ENCODE measurements at places on chromosomes 2 and 18. TPM values are rescaled to one million over a fixed set of nuclear protein-coding genes. Genes with fewer than 3 reads are reported as not detected.
A peak's percentile ranks its signal among the peaks of the same experiment; 100 is the strongest.

The SLC23A3 gene
- 1.8 TPM for total RNA-seq

DNA sequence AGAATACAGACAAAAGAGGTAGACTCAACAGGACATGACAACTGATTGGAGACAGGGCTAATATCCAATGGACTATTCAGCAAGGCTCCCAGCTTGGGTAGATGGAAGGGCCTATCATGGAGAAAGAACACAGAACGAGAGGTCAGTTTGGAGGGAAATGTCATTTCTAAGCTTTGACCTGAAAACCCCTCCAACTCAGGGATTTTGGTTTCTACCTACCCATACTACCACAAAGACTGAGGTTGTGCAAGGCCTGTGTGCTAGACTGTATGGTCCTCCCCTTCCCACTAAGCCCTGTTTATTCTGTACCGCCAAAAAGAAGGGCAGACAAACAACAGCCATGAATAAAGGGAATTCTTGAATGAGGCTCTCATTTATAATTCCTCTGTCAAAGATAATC, 288.9 kb downstream of the ZNF385B start:
- no peak overlapping the region for H3K27ac ChIP-seq
- H3K27me3 ChIP-seq, result no peaks in the 10 kb centered on the region
- no peaks in the 10 kb centered on the region for H3K4me1 ChIP-seq

GRCh38 chr2:239035361-239035814, 187.5 kb downstream of the TWIST2 start:
- no peaks in the 10 kb centered on the region for H3K27me3 ChIP-seq
- H3K27ac ChIP-seq, result no peak overlapping the region
- DNase-seq, result no peak
- H3K4me1 ChIP-seq, result no peaks in the 10 kb centered on the region

The GALNT13 gene
- 4.1 TPM for total RNA-seq

- peaks cover 25% of the 10 kb centered on the region for H3K4me1 ChIP-seq
- no peaks in the 10 kb centered on the region for H3K27me3 ChIP-seq
- peak; percentile 58 for DNase-seq
- H3K4me3 ChIP-seq, result no peak overlapping the region
- H3K36me3 ChIP-seq, result no peaks in the 10 kb centered on the region
Observed at GRCh38 chr2:85273738-85274731, 53.8 kb downstream of the TGOLN2 start.

- no peak for DNase-seq
- H3K27me3 ChIP-seq, result no peaks in the 10 kb centered on the region
- no peaks in the 10 kb centered on the region for H3K36me3 ChIP-seq
- H3K27ac ChIP-seq, result no peak overlapping the region
Observed at GRCh38 chr2:41737888-41738287, 309.9 kb upstream of the PKDCC start.

GRCh38 chr18:23972453-23972852, 42.1 kb upstream of the TTC39C start:
- H3K27me3 ChIP-seq, result no peaks in the 10 kb centered on the region
- no peaks in the 10 kb centered on the region for H3K36me3 ChIP-seq
- peak overlapping the region; percentile 53 for H3K27ac ChIP-seq
- no peaks in the 10 kb centered on the region for H3K4me1 ChIP-seq
- no peak overlapping the region for H3K4me3 ChIP-seq
- DNase-seq, result no peak

- H3K27ac ChIP-seq, result no peak overlapping the region
- DNase-seq, result no peak
- no peak overlapping the region for H3K4me3 ChIP-seq
- H3K27me3 ChIP-seq, result no peaks in the 10 kb centered on the region
- H3K36me3 ChIP-seq, result no peaks in the 10 kb centered on the region
- no peaks in the 10 kb centered on the region for H3K4me1 ChIP-seq
Observed at GRCh38 chr2:236503583-236503982, 66.0 kb upstream of the ACKR3 start.

GRCh38 chr18:48818329-48819254, 132.2 kb downstream of the SMAD7 start:
- DNase-seq, result peak; percentile 2
- no peaks in the 10 kb centered on the region for H3K27me3 ChIP-seq
- no peaks in the 10 kb centered on the region for H3K4me1 ChIP-seq
- no peak overlapping the region for H3K27ac ChIP-seq
- no peaks in the 10 kb centered on the region for H3K36me3 ChIP-seq

DNA sequence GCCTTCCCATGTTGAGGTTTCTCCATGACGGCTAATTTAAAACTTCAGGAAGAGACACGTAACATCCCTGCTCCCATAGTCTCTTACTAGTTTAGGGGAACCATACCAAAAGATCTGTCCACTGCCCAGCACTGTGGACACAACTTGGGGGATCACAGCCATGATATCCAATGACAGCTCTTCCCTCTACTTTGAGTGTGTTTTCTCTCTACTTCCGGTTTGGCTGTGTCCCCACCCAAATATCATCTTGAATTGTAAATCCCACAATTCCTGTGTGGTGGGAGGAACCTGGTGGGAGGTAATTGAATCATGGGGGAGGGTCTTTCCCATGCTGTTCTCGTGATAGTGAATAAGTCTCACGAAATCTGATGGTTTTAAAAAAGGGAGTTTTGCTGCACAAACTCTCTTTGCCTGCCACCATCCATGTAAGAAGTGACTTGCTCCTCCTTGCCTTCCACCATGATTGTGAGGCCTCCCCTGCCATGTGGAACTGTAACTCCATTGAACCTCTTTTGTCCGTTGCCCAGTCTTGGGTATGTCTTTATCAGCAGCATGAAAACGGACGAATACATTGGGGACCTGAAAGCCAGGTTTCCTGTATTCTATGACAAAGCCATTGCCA, 1.6 kb upstream of the MGAT4A start:
- H3K4me3 ChIP-seq, result no peak overlapping the region
- no peaks in the 10 kb centered on the region for H3K27me3 ChIP-seq

DNA sequence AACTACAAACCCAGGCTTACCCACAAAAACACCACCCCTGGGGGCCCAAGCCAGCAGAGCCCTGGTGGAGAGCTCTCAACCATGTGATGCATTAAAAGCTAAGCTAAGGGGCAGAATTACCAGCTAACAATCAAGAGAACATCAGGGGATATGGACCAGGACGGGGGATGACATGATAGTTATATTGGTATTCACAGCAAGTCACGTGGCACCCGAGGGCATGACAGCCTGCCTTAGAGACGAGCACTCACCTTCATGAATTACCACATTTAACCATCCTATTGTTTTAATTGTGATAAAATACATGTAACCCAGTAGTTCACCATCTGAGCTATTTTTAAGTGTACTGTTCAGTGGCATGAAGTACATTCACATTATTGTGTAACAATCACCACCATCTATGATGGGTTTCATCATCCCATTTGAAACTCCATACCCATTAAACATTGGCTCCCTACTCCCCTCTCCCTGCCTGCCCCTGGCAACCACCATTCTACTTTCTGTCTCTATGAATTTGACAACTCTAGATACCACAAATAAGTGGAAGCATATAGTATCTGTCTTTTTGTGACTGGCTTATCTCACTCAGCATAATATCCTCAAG, 245.6 kb downstream of the ANAPC1 start:
- DNase-seq, result no peak
- peaks cover 5% of the 10 kb centered on the region for H3K27me3 ChIP-seq
- H3K27ac ChIP-seq, result no peak overlapping the region
- H3K4me3 ChIP-seq, result no peak overlapping the region

GRCh38 chr2:165369131-165369897, 100.2 kb upstream of the CSRNP3 start:
- no peaks in the 10 kb centered on the region for H3K4me1 ChIP-seq
- no peaks in the 10 kb centered on the region for H3K36me3 ChIP-seq
- H3K27ac ChIP-seq, result no peak overlapping the region
- H3K4me3 ChIP-seq, result no peak overlapping the region
- H3K27me3 ChIP-seq, result no peaks in the 10 kb centered on the region
- DNase-seq, result no peak

The SCYGR4 gene
- total RNA-seq, result not detected

GRCh38 chr2:187316040-187316439, 132.0 kb downstream of the CALCRL start:
- H3K4me1 ChIP-seq, result no peaks in the 10 kb centered on the region
- H3K27ac ChIP-seq, result no peak overlapping the region
- DNase-seq, result no peak
- no peaks in the 10 kb centered on the region for H3K36me3 ChIP-seq
- H3K27me3 ChIP-seq, result no peaks in the 10 kb centered on the region

The UGT1A9 gene
- total RNA-seq, result not detected

The SPP2 gene
- not detected for total RNA-seq
